CD4-positive, alpha-beta memory T cell (primary cell): ENCODE measurements at places on chromosomes 7 and 10. TPM values are rescaled to one million over a fixed set of nuclear protein-coding genes. Genes with fewer than 3 reads are reported as not detected.

DNA sequence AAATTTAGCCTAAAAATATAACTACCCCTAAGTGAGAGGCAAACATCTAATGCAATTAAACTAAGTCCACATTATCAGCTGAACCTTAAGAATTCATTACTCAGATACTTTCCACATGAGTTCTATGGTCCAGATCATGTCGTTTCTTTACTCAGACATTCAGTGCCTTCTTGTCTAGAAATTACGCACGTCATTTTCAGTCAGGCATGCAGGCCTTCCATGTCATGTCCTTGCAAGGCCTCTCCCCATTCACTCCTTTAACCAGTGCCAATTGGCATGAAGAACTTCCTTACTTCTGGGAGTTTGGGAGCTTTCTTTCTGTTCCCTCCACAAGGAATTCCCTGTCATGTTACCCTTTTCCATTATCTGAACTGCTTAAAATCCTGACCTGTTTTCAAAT lies 118.8 kb downstream of the NRP1 start:
- DNase-seq: no peak

The KMT2C gene
- 114 TPM for total RNA-seq

The CABCOCO1 gene
- not detected for total RNA-seq

The C7orf57 gene
- not detected for total RNA-seq

DNA sequence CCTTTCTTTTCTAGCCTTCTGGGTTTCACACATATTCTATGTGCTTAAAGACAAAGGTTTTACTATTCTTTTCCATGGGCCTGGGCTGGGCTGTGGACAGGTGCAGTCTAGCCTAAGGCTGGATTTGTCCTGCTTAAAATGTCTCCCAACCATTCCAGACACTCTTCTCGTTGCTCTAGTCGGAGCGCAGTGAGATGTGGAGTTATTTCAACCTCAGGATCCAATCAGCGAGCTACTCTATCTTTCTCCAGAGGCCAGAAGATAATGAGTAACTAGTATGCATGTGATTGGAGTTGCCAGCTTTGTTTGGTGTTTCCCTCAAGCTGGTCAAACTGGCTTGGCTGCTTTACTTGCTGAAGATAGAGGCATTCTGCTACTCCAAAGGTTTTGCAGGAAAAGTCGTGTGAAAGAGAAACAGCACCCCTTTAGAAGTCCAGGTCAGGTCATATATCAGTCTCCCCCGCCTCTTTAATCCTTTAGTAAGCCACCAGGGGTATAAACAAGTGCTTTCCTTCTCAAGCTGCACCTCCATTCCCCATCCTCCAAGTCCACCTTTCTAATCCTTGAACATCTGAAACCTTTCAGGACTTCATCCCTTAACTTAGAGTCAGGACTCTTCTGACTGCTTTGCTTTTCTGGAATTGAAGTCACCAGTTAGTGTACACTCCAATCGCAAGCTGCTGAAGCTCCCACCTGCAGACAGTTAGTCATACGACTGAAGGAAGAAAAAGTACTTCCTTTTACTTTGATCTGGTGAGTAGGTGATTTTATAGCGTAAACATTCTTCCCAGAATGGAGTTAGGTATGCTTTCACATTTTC lies 78.8 kb downstream of the DNMBP start:
- DNase-seq: no peak
